ENCODE measurements at places on chromosomes 5 and 9. TPM values are rescaled to one million over a fixed set of nuclear protein-coding genes. Genes with fewer than 3 reads are reported as not detected.

Gene GNE
- total RNA-seq: 30.4 TPM

Gene SPINK4
- total RNA-seq: not detected

Gene AK8
- 1.1 TPM for total RNA-seq

Gene C5orf24
- 75.2 TPM for total RNA-seq

Gene ELL2
- total RNA-seq: 94.4 TPM

Gene DRD1
- not detected for total RNA-seq

Gene RMRP
- total RNA-seq: 5,401 TPM

Gene PRELID2
- total RNA-seq: 19.4 TPM

Gene SLC34A1
- not detected for total RNA-seq

Gene FOXD4L6
- not detected for total RNA-seq

Gene WHRN
- 2.2 TPM for total RNA-seq

Gene ZFR
- 101 TPM for total RNA-seq

Gene LAMC3
- total RNA-seq: 2.9 TPM

Gene DNAH5
- total RNA-seq: 0.16 TPM

Gene TBC1D2
- 11.3 TPM for total RNA-seq

Gene C5orf22
- 20.2 TPM for total RNA-seq

Gene C5orf52
- total RNA-seq: not detected

Gene GLRA1
- not detected for total RNA-seq

Gene GFI1B
- not detected for total RNA-seq

Gene DDX4
- not detected for total RNA-seq

Gene C1QTNF3
- 5.3 TPM for total RNA-seq

Gene RXFP3
- total RNA-seq: not detected

Gene KCNN2
- total RNA-seq: not detected

Gene SLC6A3
- not detected for total RNA-seq

Gene ENC1
- 7.0 TPM for total RNA-seq

Gene DAB2
- total RNA-seq: 293 TPM

Gene CYLC2
- total RNA-seq: not detected

Gene LMBRD2
- total RNA-seq: 11.9 TPM

Gene CDKN2B-AS1
- not detected for total RNA-seq

Gene IRX2
- 2.9 TPM for total RNA-seq

Gene CMYA5
- 7.9 TPM for total RNA-seq

Gene SVEP1
- 172 TPM for total RNA-seq

Gene NAA35
- total RNA-seq: 17.2 TPM

Gene TAS2R1
- total RNA-seq: not detected

Gene NSD1
- total RNA-seq: 52.0 TPM

Gene CDC25C
- total RNA-seq: 0.88 TPM

Gene PCDHB2
- total RNA-seq: 3.2 TPM

Gene F2R
- 7.0 TPM for total RNA-seq

Gene AGPAT2
- total RNA-seq: 474 TPM

Gene ZNF483
- total RNA-seq: 1.6 TPM

Gene PCDHGB4
- total RNA-seq: 2.3 TPM

Gene C1QTNF2
- 0.57 TPM for total RNA-seq

Gene AGXT2
- not detected for total RNA-seq

Gene MOB3B
- total RNA-seq: 11.9 TPM

Gene GBGT1
- total RNA-seq: 10.6 TPM

Gene HNRNPH1
- total RNA-seq: 447 TPM

Gene KLHL3
- total RNA-seq: 3.4 TPM

Gene SPATA31C1
- not detected for total RNA-seq

Gene ADGRV1
- total RNA-seq: not detected

Gene PITX1
- total RNA-seq: 3.5 TPM

Gene PCDHB11
- total RNA-seq: 1.4 TPM

Gene GGTA1
- total RNA-seq: 20.9 TPM

Gene COL15A1
- total RNA-seq: 60.3 TPM

Gene EGFLAM
- 24.4 TPM for total RNA-seq

Gene OGN
- 9.0 TPM for total RNA-seq

Gene PCDHB5
- total RNA-seq: 0.33 TPM

Gene PDE8B
- 106 TPM for total RNA-seq

All from subcutaneous adipose tissue (tissue), 4 donors.